GM12891 (cell line): ENCODE measurements at places on chromosomes 16 and 17.

- no peak for DNase-seq
Observed at GRCh38 chr16:75565640-75566039, 539 bp upstream of the GABARAPL2 start.

DNA sequence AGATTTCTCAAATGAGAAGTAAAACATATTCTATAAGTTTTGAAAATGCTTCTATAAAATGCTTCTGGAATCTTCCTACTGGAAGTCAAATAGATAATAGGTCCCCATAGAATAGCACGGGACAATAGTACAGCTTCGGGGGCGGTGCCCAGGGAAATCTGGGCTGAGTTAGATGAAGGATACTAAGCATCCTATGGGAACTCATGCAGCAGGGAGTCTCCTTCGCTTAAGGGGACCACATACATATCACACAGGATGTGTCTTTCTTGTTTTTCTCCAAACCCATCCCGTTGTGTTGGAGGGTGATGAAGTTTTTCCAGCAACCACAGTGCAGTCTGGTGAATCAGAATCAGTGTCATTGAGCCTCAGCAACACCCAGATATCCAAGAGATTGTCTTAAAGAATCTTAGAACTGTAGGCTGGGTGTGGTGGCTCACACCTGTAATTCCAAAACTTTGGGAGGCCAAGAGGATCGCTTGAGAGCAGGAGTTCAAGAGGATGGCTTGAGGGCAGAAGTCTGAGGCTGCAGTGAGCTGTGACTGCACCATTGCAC lies 84.2 kb downstream of the PITPNC1 start:
- DNase-seq = no peak

- no peak for DNase-seq
Observed at GRCh38 chr16:67726106-67727034, 7.3 kb upstream of the GFOD2 start.

DNA sequence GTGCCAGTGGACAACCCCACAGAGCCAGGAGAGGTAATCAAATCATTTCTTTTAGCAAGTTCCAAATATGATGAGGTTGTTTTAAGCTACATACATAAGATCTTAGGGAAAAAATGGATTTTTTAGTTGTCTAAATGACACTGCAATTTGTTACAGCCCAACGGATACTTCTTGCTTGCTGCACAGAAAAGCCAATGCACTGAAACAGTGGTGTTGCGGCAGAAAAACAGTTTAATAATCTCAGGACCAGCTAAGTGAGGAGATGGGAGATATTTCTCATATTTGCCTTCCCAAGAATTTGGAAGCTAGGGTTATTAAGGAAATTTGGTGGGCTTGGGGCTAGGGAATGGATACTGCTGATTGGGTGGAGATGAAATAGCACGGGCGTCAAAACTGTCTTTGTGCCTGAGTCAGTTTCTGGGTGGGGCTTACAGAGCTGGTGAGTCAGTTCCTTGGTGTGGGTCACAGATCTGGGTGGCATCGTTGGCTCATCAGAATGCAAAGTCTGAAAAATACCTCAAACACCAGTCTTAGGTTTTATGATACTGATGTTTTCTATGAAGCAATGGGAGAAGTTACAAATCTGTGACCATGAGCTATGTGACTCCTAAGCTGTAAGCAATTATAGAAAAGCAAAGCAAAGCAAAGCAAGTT lies 255.4 kb downstream of the IRX3 start:
- DNase-seq = no peak

- DNase-seq = no peak
Observed at GRCh38 chr16:69073181-69073702, 32.2 kb upstream of the HAS3 start.

DNA sequence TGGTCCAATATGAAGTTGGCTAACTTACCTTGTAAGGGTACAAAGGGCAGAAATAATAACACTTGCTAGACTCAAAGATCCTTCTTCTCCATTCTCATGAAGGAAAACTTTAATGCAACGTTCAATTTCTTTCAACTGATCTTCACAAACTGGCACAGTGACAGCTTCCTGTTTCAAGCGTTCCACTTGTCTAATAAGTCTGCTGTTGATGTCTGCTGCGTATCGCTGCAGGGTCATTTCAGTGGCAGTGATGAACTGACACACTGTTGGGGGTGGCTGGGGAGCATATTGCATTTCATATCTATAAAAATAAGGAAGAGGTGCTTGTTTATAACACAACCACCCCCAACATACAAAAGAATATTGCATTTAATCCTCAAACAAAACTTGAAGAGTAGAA lies 33.5 kb upstream of the ARL6IP1 start:
- DNase-seq = no peak

GRCh38 chr17:27608328-27609230 lies 22.4 kb upstream of the LGALS9 start:
- no peak for DNase-seq

- no peak for DNase-seq
Observed at GRCh38 chr17:72931635-72932034, 160.9 kb downstream of the SLC39A11 start.

DNA sequence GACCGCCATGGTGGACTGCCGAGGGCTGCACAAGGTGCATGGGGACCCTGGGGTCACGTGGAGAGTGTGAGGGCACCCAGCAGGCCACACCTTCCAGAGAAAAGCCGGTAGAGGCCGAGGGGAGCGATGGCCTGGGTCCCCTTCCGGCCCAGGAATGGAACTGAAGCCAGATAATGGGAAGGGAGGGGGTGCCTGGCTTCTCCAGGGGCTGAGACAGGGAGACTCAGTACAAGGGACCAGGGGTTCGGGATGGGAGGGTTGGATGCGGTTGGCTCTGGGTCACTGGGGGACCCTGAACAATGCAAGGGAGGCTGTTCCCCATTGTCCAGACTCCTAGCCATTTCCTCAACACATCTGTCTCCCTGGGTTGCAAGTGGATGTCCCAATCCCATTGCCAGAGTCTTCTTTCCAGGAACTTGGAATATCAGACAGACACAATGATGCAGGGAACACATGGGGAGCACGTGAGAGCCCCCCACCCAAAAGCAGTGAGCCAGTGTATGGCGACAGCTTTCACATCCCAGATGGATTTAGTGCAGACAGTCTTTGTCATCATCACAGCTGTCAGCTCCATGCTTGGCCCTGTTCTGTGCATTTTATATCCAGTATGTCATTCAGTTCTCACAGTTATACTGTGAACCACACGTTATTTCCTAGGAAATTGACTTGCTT lies 23.6 kb upstream of the DNAI2 start:
- no peak for DNase-seq

DNA sequence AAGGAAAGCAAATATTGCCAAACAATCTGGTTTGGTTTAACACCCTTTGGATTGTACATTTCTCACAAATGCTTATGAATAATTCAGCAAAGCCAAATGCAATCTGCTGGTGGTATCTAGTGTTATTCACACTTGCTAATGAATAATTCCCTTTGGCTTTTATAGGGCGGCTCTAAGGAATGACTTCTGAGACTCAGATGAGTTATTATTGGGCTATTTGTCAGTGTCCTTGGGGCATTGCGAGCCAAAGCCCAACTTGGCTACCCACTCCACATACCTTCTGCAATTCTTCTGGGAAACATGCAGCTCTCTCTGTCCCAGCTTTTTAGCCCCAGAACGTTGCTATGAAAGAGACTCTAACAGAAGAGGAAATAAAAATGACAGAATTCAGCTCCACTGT lies 41.1 kb downstream of the FTO start:
- no peak for DNase-seq

DNA sequence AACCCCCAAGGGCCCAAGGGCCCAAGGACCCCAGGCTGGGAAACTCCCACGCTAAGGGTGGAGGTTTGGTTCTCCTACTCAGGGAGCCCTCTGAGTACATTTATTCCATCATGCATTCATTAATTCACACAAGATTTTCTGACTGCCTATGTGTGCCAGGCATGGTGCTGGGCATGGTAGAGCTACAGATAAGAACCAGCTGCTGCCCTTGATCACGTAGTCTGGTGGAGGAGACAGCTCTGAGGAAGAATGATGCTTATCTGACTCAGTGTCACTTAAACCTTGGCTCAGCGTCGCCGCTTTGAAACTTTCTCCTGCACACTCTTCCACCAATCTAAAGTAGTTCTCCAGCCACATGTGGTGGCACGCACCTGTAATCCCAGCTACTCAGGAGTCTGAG lies 3.6 kb upstream of the ARL4D start:
- DNase-seq = no peak

- no peak for DNase-seq
Observed at GRCh38 chr17:50192618-50193291, 8.7 kb downstream of the COL1A1 start.

DNA sequence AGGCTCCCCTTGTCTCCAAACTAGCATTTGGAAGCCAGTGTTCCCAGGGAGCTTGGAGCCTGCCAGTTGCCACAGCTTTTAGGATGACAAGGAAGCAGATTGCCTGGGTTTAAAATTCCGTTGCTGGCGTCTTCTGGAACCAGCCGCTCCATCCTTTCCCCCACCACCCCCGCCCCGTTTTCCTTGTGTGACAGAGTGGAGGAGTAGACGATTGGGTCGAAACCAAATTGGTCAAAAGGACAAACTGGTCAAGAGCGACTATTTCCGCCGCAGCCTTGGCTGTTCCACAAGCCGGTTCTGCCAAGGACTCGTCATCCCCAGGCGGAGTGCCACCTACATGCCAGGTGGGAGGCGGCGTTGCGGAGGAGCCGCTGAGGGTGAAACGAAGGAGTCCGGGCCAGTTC lies 91.1 kb downstream of the RPA1 start:
- DNase-seq = no peak

GRCh38 chr16:89166696-89167424 lies 4.7 kb upstream of the CDH15 start:
- no peak for DNase-seq

- no peak for DNase-seq
Observed at GRCh38 chr17:64151016-64151368, 21.0 kb upstream of the ERN1 start.

- no peak for DNase-seq
Observed at GRCh38 chr17:75506888-75507287, 8.4 kb downstream of the CASKIN2 start.
